ENCODE measurements at places on chromosomes 3 and 15. TPM values are rescaled to one million over a fixed set of nuclear protein-coding genes. Genes with fewer than 3 reads are reported as not detected.

GRCh38 chr15:75063338-75063737, 39.9 kb downstream of the PPCDC start:
- H3K36me3 ChIP-seq, result peaks cover 16% of the 10 kb centered on the region
- H3K4me1 ChIP-seq, result peaks cover 21% of the 10 kb centered on the region
- H3K27ac ChIP-seq, result no peak overlapping the region
- H3K4me3 ChIP-seq, result no peak overlapping the region
- DNase-seq, result no peak

DNA sequence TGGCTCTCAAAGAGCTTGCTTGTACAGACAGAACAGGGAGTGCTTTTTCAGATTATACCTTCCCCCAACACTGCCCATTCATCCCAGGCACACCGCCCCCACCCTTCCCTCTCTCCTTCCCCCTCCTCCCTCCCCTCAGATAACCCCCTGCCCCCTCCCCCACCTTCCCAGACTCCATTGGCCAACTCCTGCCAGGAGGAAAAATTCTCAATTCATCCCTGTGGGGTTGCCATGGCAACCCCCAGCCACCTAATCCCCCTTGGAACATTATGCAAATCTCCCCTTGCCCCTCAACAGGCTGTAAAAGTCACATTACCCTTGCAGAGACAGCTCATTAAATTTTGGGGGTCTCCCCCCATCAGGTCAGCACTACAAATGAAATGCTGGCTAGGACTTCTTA, 14.3 kb downstream of the TLE3 start:
- H3K27me3 ChIP-seq, result no peaks in the 10 kb centered on the region
- no peak for DNase-seq
- H3K27ac ChIP-seq, result peak overlapping the region; percentile 50
- peaks cover 57% of the 10 kb centered on the region for H3K4me1 ChIP-seq
- H3K36me3 ChIP-seq, result peaks cover 49% of the 10 kb centered on the region
- no peak overlapping the region for H3K4me3 ChIP-seq

DNA sequence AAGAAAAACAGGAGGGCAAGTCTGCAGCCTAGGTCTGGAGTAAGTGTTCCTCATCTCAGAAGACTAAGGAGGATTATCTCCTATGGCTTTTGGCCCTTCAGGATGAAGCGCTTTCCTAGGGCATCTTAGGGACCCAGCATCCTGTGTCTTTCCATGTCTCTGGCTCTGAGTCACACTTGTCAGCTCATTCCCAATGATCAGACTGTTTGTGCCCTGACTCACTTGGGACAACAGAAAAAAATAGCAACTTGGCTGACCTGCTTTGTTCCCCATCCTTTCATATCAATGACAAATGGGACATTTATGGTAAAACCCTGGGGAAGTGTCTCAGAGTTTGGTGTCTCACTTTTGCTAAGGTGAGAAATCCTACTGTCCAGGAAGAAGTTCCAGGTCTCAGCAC, 76.2 kb upstream of the OXTR start:
- no peak overlapping the region for H3K4me3 ChIP-seq
- DNase-seq, result no peak
- no peaks in the 10 kb centered on the region for H3K27me3 ChIP-seq
- H3K36me3 ChIP-seq, result peaks cover 7% of the 10 kb centered on the region
- no peaks in the 10 kb centered on the region for H3K4me1 ChIP-seq

The SLC27A2 gene
- 15.0 TPM for total RNA-seq

The TRPM1 gene
- total RNA-seq, result not detected

The ZNF280D gene
- 20.8 TPM for total RNA-seq

DNA sequence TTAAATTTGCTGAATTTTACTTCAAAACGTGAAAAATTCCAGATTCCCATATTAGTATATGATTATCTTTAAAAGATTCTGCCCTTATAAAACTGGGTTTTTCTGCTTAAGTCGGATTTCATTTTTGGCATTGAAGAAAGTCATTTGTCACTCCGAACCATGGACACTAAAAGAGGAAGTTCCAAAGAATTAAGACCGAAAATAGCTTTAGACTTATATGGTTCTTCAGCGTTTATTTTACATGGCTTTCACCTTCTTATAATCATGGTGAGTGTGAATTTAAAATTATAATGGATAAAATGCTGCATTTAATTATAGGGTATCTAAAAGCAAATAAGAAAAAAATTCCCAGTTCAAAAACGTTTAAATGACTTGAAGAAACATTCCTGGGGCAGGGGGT, 1.0 kb downstream of the C3orf38 start:
- H3K27me3 ChIP-seq, result no peaks in the 10 kb centered on the region
- no peak for DNase-seq
- peaks cover 15% of the 10 kb centered on the region for H3K36me3 ChIP-seq
- peak overlapping the region; percentile 97 for H3K4me3 ChIP-seq
- peak overlapping the region; percentile 98 for H3K27ac ChIP-seq
- peaks cover 26% of the 10 kb centered on the region for H3K4me1 ChIP-seq
